ENCODE measurements at places on chromosomes 13 and 19.

DNA sequence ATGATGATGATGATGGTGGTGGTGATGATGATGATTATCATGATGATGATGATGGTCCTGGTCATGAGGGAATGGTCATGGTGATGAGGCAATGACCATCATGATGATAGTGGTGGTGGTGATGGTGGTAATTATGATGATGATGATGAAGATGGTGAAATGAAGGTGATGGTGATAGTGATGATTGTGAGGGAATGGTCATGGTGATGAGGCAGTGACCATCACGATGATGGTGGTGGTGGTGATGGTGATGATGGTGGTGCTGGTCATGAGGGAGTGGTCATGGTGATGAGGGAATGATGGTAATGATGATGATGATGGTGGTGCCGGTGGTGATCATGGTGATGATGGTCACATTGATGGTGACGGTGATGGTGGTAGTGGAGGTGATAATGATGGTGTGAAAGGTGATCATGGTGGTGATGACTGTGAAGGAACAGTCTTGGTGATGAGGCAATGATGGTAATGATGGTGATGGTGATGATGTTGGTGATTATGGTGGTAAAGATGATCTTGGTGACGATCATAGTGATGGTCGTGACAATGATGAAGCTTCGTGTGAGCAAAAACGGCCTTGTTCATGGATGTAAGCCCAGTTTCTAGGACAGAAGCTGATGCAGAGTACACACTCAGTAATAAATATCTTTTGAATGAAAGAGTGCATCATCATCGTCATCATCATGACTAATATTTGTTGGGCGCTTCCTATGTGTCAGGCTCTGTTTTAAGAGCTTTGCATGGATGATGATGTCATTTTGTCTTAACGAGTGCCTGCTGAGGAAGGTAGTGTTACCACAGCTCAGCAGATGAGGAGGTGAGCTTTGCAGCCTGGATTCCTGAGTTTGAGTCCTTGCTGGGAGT is 17.3 kb downstream of the SBK2 start:
- H3K4me3 ChIP-seq = no peak overlapping the region
- H3K4me1 ChIP-seq = no peaks in the 10 kb centered on the region
- DNase-seq = no peak
- H3K27me3 ChIP-seq = no peaks in the 10 kb centered on the region

DNA sequence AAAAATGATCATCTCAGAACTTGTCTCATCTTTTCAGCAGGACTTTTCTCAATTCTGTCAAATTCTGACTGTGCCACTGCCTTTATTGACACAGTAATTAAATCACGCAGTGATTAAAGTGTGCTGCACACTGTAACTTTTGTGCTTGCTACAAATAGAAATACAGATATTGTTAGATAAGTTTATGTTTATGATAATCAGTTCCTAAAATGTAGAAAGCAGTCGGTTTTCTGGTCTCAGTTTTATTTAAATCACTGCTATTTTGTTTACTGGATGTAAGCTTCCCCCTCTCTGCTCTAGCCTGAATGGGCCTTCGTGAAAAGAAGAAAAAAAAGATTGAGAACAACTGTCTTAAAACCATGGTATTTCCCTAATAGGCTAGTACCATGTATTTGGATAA is 258.8 kb upstream of the STARD13 start:
- no peak overlapping the region for H3K4me3 ChIP-seq
- H3K27me3 ChIP-seq = no peaks in the 10 kb centered on the region
- no peak overlapping the region for H3K27ac ChIP-seq
- no peak for DNase-seq
- peaks cover 9% of the 10 kb centered on the region for H3K4me1 ChIP-seq

GRCh38 chr13:101757446-101758039 is 305.1 kb downstream of the ITGBL1 start:
- H3K27ac ChIP-seq = no peak overlapping the region
- H3K27me3 ChIP-seq = no peaks in the 10 kb centered on the region
- peaks cover 10% of the 10 kb centered on the region for H3K4me1 ChIP-seq
- DNase-seq = no peak
- H3K4me3 ChIP-seq = no peak overlapping the region
- no peaks in the 10 kb centered on the region for H3K36me3 ChIP-seq

- no peak for DNase-seq
- no peak overlapping the region for H3K4me3 ChIP-seq
- H3K27me3 ChIP-seq = no peaks in the 10 kb centered on the region
- no peaks in the 10 kb centered on the region for H3K36me3 ChIP-seq
- H3K4me1 ChIP-seq = no peaks in the 10 kb centered on the region
Observed at GRCh38 chr13:38784036-38784880, 97.4 kb downstream of the FREM2 start.

DNA sequence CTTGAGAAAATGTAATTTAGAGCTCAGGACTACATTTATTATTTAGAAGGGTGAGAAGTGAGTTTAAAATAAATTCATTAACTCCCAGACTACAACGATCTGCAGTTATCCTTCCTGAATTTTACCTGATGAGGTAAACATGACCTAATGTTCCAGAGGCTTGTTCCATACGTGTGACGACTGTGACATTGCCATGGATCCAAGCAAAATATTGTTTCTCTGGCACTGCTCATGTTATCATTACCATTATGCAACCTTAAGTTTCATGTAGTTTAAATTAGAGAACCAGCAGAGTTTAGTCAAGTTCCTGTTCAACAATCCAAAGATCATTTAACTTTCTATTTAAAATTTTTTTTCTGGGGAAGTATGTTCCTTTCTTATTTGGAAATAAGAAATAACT is 279.6 kb downstream of the KLF5 start:
- peaks cover 2% of the 10 kb centered on the region for H3K4me1 ChIP-seq
- H3K4me3 ChIP-seq = no peak overlapping the region
- DNase-seq = no peak
- no peak overlapping the region for H3K27ac ChIP-seq

GRCh38 chr13:56332671-56333070 is 808.0 kb upstream of the PRR20A start:
- no peaks in the 10 kb centered on the region for H3K27me3 ChIP-seq
- H3K36me3 ChIP-seq = no peaks in the 10 kb centered on the region
- no peaks in the 10 kb centered on the region for H3K4me1 ChIP-seq
- no peak for DNase-seq

DNA sequence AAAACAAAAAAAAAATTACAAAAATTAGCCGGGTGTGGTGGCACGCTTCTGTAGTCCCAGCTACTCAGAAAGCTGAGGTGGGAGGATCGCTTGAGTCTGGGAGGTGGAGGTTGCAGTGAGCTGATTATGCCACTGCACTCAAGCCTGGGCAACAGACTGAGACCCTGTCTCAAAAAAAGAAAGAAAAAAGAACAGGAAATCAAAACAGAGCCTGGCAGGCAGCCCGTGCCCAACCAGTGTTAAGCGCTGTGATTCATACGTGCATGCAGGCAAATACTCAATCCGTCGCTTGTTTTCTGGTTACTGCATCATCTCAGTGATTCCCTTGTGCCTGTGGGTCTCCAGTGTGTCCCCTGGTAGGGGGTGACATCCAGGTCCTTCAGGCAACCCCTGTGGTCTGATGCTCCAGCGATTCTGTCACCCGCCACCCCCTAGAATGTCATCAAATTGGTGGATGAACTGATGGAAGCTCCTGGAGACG is 18.1 kb downstream of the DDX39A start:
- H3K27me3 ChIP-seq = no peaks in the 10 kb centered on the region
- H3K27ac ChIP-seq = no peak overlapping the region
- no peaks in the 10 kb centered on the region for H3K36me3 ChIP-seq
- DNase-seq = no peak

GRCh38 chr19:21611659-21612402 is 106.4 kb downstream of the ZNF429 start:
- no peak for DNase-seq
- no peak overlapping the region for H3K27ac ChIP-seq
- H3K36me3 ChIP-seq = no peaks in the 10 kb centered on the region

DNA sequence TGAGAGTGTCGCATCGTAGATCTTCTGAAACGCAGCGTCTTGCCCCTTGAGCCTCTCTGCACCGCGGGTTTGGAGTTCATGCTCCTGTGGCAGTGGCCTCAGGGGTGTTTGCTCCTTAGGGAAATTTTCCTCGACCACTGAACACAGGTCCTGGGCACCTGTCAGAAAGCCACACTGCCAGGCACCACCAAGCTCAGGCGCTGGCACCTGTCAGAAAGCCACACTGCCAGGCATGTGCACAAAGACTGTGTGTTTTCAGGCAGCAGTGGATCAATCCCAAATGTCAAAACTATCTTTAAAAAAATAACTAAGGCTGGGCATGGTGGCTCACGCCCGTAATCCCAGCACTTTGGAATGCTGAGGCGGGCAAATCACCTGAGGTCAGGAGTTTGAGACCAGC is 87.1 kb downstream of the ATP11A start:
- no peak overlapping the region for H3K4me3 ChIP-seq
- no peaks in the 10 kb centered on the region for H3K36me3 ChIP-seq
- no peak overlapping the region for H3K27ac ChIP-seq
